Fibroblast of lung (primary cell): ENCODE measurements at places on chromosomes 7 and 10.

- H3K36me3 ChIP-seq = peaks cover 6% of the 10 kb centered on the region
- DNase-seq = peak; percentile 29
- no peaks in the 10 kb centered on the region for H3K4me1 ChIP-seq
- no peaks in the 10 kb centered on the region for H3K27me3 ChIP-seq
Observed at GRCh38 chr7:102456327-102456726, 8.3 kb downstream of the ALKBH4 start.

DNA sequence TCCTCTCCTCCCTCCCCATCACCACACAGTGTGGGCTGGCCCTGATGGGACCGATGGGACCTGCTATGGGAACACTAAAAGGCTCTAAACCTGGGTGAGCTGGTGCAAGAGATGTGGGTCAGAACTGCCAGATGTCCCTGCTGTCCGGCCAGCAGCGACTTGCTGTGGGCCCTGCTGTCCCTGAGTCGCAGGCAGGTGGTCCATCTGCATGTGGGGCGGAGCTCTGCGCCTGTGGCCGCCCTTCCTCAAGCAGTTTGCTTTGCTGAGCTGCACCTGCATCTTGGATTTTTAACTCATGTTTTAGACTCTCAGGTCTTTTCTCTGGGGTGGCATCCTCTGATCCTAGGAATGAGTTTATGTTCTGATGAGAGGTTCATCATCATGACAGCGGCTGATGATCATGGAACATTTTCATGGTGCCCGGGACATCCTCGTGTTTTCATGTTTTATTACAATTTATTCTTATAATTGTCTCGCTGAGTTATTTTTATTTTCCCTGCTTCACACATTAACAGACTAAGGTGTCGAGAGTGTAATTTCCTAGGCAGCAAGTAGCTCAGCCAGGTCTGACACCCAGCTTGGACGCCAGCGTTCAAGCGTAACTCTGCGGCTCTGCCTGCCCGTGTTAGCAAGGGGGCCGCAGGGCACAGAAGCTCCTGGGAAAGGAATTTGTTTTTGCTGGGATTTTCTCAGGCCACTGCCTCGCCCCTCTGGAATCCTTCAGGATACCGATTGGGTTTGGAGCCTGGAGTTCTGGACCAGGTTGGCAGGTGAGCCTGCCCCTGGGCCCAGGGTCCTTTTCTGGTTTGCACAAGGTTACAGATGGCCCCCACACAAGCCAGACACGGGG, 615.2 kb upstream of the FOXK1 start:
- no peaks in the 10 kb centered on the region for H3K4me1 ChIP-seq
- H3K4me3 ChIP-seq = no peak overlapping the region
- no peaks in the 10 kb centered on the region for H3K36me3 ChIP-seq
- no peaks in the 10 kb centered on the region for H3K27me3 ChIP-seq
- DNase-seq = no peak
- H3K27ac ChIP-seq = no peak overlapping the region

GRCh38 chr7:128121711-128122530, 90.7 kb upstream of the LRRC4 start:
- H3K4me3 ChIP-seq = no peak overlapping the region
- DNase-seq = no peak
- H3K36me3 ChIP-seq = no peaks in the 10 kb centered on the region

DNA sequence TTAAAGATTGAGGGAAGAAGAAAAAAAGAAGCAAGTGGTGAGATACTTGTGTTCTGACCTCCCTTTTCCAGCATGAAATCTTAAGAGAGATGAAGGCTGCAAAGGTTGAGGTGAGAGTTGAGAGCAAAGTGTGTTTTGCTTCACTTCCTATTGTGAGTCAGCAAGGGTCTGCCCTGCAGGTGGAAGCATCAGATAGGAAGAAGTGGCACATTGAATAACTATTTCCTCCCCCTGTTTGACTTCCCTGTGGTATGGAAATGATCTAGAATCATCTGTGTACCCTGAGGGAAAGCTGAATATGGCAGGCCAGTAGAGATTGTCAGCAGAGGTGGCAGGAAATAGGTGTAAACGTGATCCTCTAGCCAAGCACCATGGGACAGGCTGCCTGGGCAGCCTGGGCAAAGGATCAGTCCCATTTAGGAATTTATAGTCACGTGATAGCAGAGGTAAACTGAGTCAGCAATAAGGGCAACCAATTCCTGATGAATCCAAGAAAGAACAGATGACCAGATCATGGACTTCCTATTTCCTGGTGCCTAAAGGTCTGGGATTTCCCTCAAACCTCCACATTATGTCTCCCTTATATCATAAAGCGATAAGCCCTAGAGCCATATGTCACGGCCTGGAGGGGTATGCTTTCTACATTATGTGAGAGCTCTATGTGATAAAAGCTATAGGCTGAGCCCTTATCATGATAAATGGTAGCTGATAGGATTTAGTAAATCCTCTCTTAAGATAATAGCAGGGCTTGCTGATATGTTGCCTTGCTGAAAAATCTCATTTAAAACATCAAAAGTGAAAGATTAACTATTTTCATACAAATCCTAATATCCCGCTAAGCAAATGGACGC, 287.0 kb downstream of the MDFIC start:
- no peak overlapping the region for H3K27ac ChIP-seq
- no peak overlapping the region for H3K4me3 ChIP-seq
- H3K36me3 ChIP-seq = no peaks in the 10 kb centered on the region
- no peak for DNase-seq
- no peaks in the 10 kb centered on the region for H3K4me1 ChIP-seq
- H3K27me3 ChIP-seq = no peaks in the 10 kb centered on the region

DNA sequence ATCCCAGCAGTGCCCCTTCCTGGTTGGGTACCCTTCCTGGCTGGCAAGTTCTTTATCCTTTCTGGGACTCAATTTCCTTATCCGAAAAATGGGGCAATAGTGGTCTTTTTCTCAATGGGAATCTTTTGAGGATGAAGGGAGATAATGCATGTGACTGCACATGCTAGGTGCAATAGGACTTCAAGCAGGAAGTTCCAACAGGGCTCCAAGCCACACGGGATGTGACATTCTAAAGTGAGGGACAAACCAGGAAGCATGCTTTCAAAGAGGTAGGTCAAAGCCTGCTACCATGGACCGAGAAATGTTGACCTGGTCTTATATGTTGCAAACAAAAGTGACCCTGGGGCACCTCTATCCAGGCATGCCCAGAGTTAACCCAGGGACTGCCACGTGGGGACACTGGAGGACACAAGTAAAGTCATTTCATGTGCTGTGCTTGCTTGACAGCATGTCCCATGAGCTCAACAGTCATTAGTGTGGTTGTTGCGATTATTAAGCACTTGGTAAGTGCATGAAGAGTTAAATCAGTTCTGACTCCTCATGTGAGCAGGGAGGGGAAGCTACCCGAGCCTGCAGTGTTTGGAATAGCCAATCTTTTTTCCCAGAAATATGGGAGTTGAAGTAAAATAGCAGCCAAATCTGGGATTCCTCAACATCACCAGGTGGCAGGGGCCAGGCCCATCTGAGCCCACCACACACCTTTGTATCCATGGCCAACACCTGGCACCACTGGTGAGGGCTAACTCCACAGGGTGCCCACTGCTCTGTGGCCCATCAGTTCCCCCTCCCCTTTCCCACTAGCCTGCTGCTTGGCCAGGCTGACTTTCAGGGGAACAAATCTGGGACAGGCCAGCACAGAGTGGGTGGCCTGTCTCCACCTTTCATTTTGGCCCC, 5.7 kb downstream of the ARHGAP22 start:
- no peaks in the 10 kb centered on the region for H3K27me3 ChIP-seq
- peaks cover 29% of the 10 kb centered on the region for H3K4me1 ChIP-seq
- peak overlapping the region; percentile 16 for H3K27ac ChIP-seq
- no peak overlapping the region for H3K4me3 ChIP-seq
- no peak for DNase-seq

DNA sequence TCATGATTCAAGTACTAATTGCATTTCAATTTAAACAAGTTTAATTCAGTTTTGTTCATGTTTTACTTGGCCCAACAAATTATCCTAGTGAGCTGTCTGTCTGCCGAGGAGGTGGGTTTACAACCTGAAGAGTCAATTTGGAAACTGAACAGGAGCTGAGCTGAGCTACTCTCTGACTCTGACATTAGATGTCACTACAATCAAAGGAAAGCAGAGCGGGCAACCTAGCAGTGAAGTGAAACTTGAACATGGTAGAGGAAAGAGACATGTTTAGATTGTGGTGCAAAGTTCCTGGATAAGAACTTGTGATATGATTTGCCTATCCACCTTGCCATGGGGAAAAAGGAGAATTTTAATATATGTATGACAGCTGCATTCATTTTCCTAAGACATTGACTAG, 9.6 kb upstream of the AGR3 start:
- peak; percentile 44 for DNase-seq
- no peaks in the 10 kb centered on the region for H3K4me1 ChIP-seq
- H3K36me3 ChIP-seq = no peaks in the 10 kb centered on the region
- H3K27me3 ChIP-seq = no peaks in the 10 kb centered on the region
- no peak overlapping the region for H3K4me3 ChIP-seq

DNA sequence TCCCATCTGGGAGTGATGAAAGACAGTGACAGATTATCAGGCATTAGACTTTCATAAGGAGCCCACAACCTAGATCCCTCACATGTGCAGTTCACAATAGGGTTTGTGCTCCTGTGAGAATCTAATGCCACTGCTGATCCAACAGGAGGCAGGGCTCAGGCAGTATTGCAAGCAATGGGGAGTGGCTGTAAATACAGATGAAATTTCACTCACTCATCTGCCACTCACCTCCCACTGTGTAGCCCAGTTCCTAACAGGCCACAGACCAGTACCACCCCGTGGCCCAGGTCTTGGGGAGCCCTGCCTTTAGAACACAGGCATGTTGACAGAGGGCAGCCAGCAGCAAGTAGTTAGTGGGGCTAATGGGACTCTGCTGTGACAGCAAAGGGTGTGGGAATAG, 137.3 kb upstream of the NANOS1 start:
- H3K4me3 ChIP-seq = no peak overlapping the region
- H3K4me1 ChIP-seq = no peaks in the 10 kb centered on the region
- H3K36me3 ChIP-seq = no peaks in the 10 kb centered on the region
- H3K27me3 ChIP-seq = no peaks in the 10 kb centered on the region

DNA sequence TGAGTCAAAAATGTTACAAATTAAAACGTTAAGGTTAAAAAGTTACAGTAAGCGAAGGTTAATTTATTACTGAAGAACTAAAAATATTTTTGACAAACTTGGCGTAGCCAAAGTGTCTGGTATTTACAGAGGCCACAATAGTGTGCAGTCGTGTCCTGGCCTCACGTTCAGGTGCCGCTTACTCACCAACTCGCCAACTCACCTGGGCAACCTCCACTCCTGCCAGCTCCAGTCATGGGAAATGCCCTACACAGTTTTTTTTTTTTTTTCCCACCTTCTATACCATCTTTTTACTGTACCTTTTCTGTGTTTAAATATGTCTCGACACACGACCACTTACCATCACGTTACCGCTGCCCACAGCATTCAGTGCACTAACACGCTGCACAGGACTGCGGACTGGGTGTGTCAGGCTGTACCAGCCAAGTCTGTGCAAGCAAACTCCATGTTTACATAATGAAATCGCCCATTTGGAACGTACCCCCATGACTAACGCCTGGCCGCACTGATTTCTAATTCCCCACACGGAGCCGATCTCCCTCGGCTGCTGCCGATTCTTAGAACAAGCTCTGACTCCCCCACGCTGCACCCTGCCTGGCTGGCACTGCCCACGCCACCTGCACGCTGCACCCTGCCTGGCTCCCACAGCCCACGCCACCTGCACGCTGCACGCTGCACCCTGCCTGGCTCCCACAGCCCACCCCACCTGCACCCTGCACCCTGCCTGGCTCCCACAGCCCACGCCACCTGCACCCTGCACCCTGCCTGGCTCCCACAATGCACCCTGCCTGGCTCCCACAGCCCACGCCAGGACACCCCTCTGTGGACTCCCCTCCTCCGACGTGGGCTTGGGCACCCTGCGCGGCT, 203.1 kb downstream of the ZMYND11 start:
- no peaks in the 10 kb centered on the region for H3K27me3 ChIP-seq
- no peaks in the 10 kb centered on the region for H3K4me1 ChIP-seq
- H3K4me3 ChIP-seq = no peak overlapping the region
- peak; percentile 69 for DNase-seq
- H3K36me3 ChIP-seq = no peaks in the 10 kb centered on the region
- no peak overlapping the region for H3K27ac ChIP-seq

- peaks cover 63% of the 10 kb centered on the region for H3K4me1 ChIP-seq
- no peaks in the 10 kb centered on the region for H3K27me3 ChIP-seq
- peaks cover under 1% of the 10 kb centered on the region for H3K36me3 ChIP-seq
- DNase-seq = no peak
- peak overlapping the region; percentile 93 for H3K27ac ChIP-seq
Observed at GRCh38 chr7:47454069-47454973, 127.6 kb downstream of the TNS3 start.

DNA sequence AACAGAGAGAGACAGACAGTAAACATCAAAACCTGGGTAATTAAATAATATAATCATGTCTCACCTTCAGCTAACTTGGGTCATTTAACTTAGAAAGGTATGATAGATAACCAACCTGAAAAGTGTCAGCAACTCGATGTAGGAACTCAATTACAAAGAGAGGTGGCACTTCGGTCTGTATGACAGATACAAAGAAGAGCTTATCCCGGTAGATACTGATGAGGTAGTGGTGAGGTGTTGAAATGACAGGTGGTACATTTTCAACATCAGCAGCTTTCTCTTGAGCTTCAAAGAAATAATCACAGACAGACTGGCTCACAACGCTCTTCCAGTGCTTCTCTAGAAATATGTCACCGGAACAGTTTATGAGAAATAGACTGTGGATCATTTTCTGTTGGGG, 12.6 kb downstream of the AP3M1 start:
- no peaks in the 10 kb centered on the region for H3K27me3 ChIP-seq
- no peak for DNase-seq
- H3K4me1 ChIP-seq = no peaks in the 10 kb centered on the region
- H3K27ac ChIP-seq = no peak overlapping the region
- H3K36me3 ChIP-seq = peaks cover 6% of the 10 kb centered on the region
- no peak overlapping the region for H3K4me3 ChIP-seq

DNA sequence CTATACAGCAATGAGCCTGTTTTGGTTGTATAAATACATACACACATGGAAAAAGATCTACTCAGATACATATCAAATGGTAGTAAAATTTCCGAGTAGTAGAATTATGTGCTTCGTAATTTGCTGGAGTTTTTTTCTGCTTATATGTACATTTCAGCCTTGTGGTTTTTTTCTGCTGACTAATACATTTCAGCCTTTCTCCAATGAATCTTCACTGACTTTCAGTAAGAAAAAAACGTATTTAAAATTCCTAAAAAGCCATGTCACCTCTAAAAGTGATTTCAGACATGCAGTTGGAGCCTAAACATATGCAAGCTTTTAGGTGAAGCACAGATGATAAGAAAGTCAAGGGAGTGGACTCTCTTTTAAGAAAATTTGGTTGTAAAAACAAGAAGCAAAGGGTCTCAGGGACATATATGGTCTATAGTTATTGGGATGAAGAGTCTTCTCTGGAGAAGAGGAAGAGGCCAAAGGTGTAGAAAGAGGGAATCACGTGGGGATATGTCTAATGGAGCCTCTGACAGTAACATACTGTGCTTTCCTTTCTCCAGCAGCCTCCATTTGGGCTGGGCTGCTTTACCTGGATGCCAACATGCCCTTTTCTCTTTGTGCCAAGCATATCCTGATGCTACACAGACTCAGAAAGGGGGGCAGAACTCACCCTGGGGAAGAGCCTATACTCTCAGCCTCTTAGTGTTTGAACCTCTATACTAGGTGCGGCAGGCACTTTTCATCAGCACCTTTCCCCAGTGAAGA, 2.4 kb downstream of the AMPH start:
- H3K4me3 ChIP-seq = no peak overlapping the region
- peak; percentile 62 for DNase-seq
- no peaks in the 10 kb centered on the region for H3K4me1 ChIP-seq
- H3K36me3 ChIP-seq = no peaks in the 10 kb centered on the region
- H3K27ac ChIP-seq = no peak overlapping the region

- peak; percentile 39 for DNase-seq
- no peaks in the 10 kb centered on the region for H3K27me3 ChIP-seq
- H3K4me1 ChIP-seq = peaks cover 9% of the 10 kb centered on the region
- no peak overlapping the region for H3K4me3 ChIP-seq
Observed at GRCh38 chr10:70355051-70356021, 27.1 kb downstream of the LRRC20 start.
